ENCODE measurements at places on chromosomes 12 and 14. TPM values are rescaled to one million over a fixed set of nuclear protein-coding genes. Genes with fewer than 3 reads are reported as not detected.

DNA sequence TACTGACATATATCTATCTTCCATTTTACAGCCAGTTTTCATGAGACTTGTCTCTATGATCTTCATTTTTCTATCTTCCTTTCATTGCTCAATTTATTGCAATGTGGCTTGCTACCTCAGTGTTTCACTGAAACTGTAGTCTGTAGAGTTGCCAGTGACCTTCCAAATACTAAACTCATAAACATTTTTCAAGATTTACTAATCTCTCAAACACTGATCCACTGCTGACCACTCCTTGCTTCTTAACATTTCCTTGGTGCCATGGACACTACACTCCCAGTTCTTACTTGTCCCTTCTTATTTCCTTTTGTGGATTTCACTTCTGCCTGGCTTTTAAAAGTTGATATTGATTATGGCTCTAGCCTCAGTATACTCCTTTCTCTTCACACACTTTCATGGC, 95.4 kb upstream of the SLCO1C1 start:
- no peak for DNase-seq

DNA sequence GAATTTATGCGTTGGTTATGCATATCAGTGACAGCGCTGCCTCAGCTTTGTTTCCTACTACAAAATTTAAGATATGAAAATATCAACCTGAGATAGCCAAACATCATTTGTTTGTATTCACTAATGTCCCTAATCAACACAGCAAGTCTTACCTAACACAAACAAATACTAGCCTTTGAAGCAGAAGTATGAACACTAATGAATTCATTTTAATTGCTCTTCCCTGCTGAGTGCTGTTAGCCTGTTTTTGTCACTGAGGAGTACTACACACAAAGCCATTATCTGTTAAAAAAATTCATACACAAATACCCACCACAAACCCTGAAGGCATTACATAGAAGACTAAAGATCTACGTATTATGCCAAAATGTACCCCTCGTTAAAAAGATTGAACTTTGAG, 150.8 kb downstream of the HELB start:
- DNase-seq, result no peak

GRCh38 chr14:101167428-101167827, 263.9 kb upstream of the RTL1 start:
- DNase-seq, result no peak

DNA sequence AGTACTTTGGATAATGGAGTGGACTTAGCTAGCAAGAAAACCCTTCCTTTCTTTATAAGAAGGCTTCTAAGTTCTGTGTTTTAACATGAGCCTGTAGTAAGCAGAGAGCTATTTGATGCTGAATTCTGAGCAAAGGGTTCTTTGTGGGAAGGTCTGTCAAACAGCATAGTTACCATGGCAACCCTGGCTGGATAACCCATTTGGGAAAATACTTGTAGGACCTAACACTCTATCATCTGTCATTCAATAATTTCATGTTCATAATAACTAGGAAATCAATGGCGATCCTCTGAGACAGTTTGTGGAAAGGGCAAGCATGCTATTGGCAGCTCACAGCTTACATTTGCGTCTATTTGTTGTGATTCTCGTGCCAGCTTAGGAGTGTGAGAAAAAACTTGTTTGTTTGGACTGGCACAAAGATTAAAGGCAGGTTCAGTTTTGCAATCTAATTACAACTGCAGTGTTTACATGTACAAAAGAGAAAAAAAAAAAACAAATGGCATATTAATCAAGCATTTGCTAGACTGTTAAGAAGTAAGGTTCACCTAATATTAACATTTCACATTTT, 219.2 kb downstream of the PDZRN4 start:
- no peak for DNase-seq

The MGP gene
- 43.5 TPM for total RNA-seq

The TMEM121 gene
- 10.4 TPM for total RNA-seq

The ZBTB1 gene
- total RNA-seq, result 77.4 TPM

The LRIG3 gene
- total RNA-seq, result 20.7 TPM
